ENCODE measurements at places on chromosomes 12 and 14. TPM values are rescaled to one million over a fixed set of nuclear protein-coding genes. Genes with fewer than 3 reads are reported as not detected.

The GYS2 gene
- total RNA-seq = not detected

The TSPAN19 gene
- 0.67 TPM for total RNA-seq

The KRT2 gene
- not detected for total RNA-seq

The CACNA2D4 gene
- not detected for total RNA-seq

The OTOGL gene
- total RNA-seq = not detected

The SUSD6 gene
- 34.8 TPM for total RNA-seq

The TMEM179 gene
- not detected for total RNA-seq

The BCL2L2 gene
- 63.9 TPM for total RNA-seq

Data from mammary epithelial cell (primary cell).